ENCODE measurements at places on chromosomes 1 and 21.

DNA sequence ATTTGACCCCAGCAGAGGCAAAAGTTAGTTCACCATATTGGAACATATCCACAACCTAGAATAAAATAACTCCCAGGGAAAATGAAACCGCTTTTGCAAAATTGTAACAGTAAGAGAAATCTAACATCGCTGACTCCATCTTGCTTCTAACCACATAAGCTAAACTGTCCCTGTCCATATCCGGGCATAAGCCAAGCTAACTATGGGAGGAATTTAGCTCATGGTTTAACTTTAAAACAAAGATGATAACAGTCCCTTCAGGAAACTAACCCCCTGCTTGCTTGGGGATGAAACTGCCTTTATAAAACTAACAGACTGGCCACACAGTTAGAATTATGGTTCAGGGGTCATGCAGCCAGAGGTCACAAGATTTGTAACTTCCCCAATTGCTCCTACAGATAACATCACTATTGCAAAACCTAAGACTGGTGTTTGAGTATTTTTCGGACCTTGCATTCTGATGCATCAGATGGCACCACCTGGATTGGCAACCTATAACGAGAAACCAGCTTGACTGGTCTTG lies 46.3 kb downstream of the TESK2 start:
- no peak for DNase-seq
- H3K4me1 ChIP-seq: no peaks in the 10 kb centered on the region
- H3K4me3 ChIP-seq: no peak overlapping the region
- H3K27me3 ChIP-seq: no peaks in the 10 kb centered on the region
- no peak overlapping the region for H3K27ac ChIP-seq
- H3K36me3 ChIP-seq: no peaks in the 10 kb centered on the region

GRCh38 chr1:229561141-229561540 lies 2.6 kb upstream of the ABCB10 start:
- H3K4me1 ChIP-seq: peaks cover 9% of the 10 kb centered on the region
- no peak for DNase-seq
- H3K4me3 ChIP-seq: no peak overlapping the region
- H3K27me3 ChIP-seq: no peaks in the 10 kb centered on the region
- no peaks in the 10 kb centered on the region for H3K36me3 ChIP-seq

DNA sequence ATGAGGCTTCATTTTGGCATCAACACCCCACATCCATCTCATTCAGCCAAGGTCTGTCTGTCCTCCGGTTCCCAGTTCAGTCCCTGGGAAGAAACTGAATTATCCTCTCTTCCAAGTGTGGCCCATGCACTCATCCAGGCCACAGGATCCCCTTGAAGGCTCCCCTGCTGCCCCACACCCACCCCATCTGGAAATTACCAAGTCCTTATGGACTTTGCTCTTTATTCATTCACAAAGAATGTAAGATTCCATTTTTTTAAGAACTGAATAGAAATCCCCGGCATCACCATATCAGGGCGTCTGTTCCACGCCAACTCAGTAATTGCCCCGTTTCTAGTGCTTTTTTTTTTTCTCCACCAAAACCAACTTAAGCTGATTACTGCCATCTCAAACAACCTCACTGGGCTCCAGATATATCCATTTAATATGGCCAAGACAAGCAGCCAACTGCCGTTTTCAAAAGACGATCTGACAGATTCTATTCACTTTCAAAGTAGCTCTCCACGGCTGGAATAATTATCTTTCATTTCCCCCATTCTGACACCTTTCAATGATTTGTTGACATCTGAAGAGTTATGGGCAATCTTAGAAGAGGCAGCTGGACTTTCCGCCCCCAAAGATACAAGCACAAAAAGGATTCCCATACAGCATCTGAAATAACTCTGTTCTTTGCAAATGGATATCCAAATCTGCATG lies 55.9 kb downstream of the OLIG1 start:
- no peak for DNase-seq
- peaks cover 7% of the 10 kb centered on the region for H3K4me1 ChIP-seq
- H3K4me3 ChIP-seq: no peak overlapping the region
- no peak overlapping the region for H3K27ac ChIP-seq
- no peaks in the 10 kb centered on the region for H3K36me3 ChIP-seq

DNA sequence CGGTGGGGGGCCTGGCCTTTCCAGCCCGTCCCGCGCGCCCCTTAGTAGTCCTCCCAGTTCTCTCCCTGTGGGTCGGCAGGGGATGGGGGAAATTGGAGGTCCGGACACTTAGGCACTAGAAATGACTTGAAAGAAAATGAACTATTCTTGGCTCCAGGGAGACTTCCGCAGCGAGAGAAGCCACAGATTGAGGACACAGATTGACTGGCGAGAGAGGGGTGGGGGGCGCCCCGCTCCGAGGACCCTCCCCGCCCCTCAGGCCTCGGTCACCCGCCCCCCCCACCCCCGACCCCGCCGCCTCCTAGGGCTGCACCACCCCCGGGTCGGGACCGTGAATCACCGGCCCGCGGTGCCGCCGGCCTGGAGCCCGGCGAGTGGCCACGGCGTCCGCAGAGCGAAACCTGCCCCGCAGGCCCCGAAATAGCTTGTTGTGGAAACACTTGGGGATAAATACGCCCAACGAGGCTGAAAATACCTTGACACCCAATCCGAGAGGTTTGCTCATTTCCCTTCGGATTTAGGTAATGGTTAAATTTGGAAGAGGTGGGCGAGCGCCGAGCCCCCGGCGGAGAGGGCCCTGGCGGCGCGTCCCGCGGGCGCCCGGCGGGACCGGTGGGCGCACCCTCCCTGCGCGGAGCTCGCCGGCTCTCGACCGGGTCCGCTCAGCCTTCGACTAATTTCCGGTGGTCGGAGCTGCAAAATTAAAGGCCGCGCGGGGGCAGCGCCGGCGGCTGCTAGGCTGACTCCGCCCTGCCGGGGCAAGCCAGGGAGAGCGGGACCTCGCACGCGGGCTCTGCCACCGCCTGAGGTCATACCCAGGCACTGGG lies at the start of gene GFI1:
Gene GFI1, minus strand, starts transcription at position 675 of the 827 bp plus-strand sequence. CDS start 3,438 bp downstream, outside the sequence.
- H3K36me3 ChIP-seq: no peaks in the 10 kb centered on the region
- H3K27me3 ChIP-seq: peaks cover 5% of the 10 kb centered on the region
- peak within 1 kb of the TSS; percentile 77 for H3K4me3 ChIP-seq
- peak within 1 kb of the TSS; percentile 73 for H3K27ac ChIP-seq
- H3K4me1 ChIP-seq: peaks cover 20% of the 10 kb centered on the region

All from T-cell (primary cell).